ENCODE measurements at places on chromosomes 4 and X.
A peak's percentile ranks its signal among the peaks of the same experiment; 100 is the strongest.

GRCh38 chr4:141455651-141456050 lies 180.7 kb upstream of the IL15 start:
- no peak for DNase-seq

DNA sequence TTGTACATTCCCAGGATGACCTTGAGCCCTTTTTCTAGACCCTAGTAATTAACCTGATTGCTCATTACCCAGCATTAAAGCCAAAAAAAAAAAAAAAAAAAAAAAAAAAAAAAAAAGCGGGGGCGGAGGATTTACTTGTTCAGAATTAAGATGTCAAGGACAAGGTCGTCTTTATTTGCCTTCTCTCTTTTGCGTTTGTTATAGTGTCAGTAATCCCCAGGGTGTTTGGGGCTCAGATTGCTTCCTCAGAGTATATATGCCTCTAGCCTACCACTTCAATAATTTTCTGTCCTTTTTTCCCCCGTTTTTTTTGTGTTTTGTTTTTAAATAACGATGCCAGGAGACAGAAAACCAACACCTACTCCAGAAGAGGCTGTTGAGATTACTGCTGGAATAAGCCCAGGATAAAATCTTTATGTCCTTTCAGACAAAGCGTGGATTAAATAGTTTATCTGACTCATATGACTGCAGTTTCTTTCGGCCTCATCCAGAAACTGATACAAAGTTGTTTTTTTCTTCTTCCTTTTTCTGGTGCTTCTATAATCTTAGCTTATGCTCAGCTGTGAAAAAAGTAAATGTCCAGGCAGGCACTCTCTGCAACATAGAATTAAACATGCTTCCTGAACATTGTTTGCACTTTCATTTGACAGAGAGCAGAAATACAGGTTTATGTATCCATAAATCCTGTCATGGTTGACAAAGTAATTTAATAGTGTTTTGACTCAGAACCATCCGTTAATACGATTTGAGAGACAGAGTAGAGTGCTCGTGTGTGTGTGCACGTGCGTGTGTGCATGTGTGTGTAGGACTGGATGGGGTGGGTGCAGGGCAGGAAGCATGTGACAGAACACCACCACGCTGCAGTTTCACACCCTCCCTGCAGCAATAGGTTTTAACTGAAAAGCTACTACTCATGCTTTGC lies 138.6 kb downstream of the AFF1 start:
- DNase-seq: peak; percentile 23

GRCh38 chrX:15292861-15293260 lies 22.6 kb downstream of the ASB11 start:
- no peak for DNase-seq

- DNase-seq: no peak
Observed at GRCh38 chrX:65926095-65927019, 113.5 kb downstream of the VSIG4 start.

DNA sequence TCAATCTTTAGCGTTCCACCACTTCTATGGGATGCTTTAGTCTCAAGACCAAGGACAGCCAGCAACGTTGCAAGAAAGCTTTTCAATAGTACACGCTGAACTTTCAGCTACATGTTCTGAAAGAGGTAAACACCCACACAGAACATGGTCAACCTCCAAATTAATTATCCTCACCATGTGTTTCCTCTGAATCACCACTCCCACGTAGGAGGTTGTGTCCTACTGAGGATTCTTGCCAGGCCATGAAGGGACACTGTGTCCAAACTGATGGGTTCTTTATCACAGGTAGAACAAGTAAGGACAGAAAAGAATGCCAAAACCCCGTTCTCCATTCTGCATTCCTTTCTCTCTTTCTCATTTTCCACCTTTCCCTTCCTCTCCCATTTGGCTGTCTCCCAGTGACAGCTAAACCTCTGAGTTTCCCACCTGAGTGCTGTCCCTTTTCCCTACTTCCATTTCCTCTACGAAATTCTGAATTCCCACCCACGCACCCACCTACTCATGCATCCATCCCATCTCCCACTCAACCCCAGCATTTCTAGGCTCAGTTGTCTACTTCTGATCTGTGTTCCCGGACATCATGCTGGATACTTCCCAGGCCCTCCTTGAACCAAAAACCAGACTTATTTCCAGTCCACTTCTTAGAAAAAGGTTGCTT lies 29.0 kb upstream of the GPM6B start:
- no peak for DNase-seq

GRCh38 chr4:80201252-80202151 lies 4.2 kb downstream of the PRDM8 start:
- no peak for DNase-seq

DNA sequence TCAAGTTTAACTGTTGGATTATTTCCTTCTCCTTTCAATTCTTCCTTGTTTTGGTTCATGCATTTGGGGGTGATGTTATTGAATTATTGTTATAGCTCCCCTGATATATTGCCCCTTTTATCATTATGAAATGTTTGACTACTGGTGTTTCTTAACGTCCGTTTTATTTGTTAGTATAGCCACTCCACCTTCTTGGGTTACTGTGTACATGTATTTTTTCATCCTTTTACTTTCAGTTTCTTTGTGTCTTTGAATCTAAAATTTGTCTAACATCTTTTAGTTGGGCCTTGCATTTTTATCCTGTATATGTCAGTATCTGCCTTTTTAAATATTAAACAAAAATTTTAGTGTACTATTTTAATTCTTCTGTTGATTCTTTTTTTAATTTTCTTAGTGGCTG lies 88.7 kb downstream of the TNIP2 start:
- DNase-seq: no peak

GRCh38 chrX:129979207-129979920 lies 3.1 kb upstream of the BCORL1 start:
- no peak for DNase-seq

DNA sequence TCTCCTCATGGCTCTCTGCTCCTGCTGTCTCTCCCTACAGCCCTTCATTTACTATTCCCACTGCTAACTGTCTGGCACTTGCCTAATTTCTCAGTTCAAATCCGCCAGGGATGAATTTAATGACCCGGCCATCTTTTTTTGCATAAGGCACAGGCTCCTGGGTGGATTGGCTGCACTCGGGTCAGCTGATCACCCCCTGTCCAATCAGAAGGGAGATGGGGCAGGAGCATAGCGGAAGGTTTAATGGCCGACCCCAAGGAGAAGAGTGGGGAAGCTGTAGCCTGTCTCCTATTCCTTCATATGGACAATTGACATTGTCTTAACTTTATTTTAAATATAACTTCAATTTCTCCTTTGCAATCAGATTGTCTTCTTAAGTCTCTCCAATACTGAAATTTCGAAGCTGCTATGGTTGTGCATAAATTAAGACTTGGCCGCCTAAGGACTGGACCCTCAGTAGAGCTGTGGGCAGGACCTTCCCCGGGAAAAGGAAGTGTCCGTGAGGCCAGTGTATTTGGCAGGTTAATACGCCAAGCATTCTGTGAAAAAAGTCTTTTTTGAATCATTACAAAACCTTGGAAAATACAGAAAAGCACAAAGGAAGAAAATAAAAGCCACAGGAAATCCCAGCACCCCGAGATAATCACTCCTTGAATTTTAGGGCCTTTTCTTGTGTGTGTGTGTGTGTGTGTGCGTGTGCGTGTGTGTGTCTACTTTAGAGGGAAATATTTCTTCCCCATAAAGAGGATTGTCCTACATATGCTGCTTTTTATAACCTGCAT lies 55.5 kb downstream of the SMIM20 start:
- DNase-seq: no peak

DNA sequence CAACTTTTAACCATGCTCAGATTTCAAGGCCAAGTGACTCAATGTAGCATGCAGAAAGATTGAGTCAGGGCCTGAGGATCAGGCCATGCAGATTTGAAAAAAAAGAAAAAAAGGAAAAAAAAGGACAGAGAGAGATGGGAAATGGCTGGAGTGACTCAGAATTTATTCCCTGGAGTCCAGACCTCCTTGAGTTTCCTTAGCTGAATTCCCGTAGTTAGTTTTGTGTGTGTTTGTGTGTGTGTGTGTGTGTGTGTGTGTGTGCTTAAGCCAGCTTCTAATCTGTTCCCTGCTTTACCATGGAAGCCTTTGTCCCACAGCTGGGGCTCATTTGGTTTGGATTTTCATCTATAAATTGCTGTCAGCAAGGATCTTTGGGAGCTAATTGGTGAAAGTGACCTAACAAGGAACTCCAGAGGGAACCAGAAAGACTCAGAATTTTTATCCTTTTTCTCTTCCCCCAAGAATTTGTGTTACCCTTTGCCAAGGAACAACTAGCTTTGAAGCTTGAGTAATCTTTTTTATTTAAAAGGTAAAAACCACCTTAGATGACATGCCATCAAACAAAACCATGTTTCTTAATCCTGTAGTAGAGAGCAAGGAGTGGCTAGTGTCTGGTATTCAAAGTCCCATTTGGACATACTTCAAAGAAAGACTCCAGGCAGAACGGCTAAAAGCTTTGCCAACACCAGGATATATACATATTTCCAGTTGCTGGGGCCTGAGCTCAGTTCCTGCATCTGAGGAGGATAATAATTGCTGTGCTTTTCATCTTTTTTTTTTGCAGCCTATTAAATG lies 109.0 kb upstream of the DDIT4L start:
- DNase-seq: no peak

- DNase-seq: no peak
Observed at GRCh38 chr4:42396752-42397634, at the start of gene SHISA3. SHISA3 (plus strand) TSS chr4:42397488; CDS start chr4:42398057, 569 bp downstream.

DNA sequence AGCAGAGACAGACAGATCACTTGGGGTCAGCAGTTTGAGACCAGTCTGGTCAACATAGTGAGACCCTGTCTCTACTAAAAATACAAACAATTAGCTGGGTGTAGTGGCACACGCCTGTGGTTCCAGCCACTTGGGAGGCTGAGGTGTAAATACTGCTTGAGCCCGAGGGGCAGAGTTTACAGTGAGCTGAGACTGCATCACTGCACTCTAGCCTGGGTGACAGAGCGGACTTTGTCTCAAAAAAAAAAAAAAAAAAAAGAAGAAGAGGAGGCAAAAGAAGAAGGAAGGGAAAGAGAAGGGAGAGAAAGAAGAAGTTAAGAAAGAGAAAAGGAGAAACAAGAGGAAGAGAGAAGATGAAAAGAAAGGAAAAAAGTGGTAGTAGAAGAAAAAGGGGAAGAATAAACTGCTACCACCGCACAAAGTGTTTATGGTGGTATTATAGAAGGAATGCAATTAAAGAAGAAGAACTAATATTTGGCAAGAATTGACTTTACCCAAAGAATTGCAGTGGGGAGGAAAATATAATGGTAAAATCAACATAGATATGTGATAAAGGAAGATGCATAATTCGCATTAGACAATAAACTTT lies 19.6 kb upstream of the NSUN7 start:
- DNase-seq: no peak

GRCh38 chrX:1749499-1749898 lies 134.6 kb downstream of the ASMT start:
- DNase-seq: no peak

- no peak for DNase-seq
Observed at GRCh38 chrX:133726211-133726630, 259.2 kb downstream of the GPC3 start.

- no peak for DNase-seq
Observed at GRCh38 chrX:19514791-19515614, at the start of gene MAP3K15. MAP3K15 (minus strand) TSS chrX:19515508; CDS start chrX:19515261, 247 bp downstream.

DNA sequence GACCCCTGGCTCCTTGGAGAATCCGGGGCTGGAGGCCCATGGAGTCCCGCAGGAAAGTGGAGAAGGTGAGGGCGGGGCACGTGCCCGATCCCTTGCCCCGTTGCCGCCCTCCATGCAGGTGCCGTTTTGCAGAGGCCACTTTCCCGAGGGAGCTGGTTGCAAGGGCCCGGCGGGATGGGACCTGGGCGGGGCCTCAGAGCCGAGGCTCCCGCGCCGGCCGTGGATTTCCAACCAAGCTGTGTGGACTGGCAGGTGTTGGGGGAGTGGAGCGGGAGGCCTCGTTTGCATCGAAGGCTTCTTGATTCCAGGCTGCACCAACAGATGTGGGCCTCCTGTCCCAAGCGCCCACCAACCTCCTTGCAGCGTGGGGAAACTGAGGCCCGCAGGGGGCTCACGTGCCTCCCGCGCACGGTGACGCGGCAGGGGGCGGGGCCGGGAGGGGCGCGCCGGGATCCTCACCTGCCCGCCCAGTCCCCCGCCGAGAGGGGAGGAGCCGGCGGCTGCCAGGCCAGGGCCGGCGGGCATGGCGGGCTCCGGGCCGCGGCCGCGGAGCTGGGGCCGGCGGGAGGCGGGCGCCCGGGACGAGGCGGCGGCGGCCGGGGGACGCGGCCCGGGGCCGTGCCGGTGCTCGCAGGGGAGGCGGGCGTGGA lies 24.9 kb downstream of the SH3BP2 start:
- no peak for DNase-seq

GRCh38 chrX:47540754-47541538 lies 20.1 kb upstream of the ARAF start:
- peak; percentile 87 for DNase-seq

DNA sequence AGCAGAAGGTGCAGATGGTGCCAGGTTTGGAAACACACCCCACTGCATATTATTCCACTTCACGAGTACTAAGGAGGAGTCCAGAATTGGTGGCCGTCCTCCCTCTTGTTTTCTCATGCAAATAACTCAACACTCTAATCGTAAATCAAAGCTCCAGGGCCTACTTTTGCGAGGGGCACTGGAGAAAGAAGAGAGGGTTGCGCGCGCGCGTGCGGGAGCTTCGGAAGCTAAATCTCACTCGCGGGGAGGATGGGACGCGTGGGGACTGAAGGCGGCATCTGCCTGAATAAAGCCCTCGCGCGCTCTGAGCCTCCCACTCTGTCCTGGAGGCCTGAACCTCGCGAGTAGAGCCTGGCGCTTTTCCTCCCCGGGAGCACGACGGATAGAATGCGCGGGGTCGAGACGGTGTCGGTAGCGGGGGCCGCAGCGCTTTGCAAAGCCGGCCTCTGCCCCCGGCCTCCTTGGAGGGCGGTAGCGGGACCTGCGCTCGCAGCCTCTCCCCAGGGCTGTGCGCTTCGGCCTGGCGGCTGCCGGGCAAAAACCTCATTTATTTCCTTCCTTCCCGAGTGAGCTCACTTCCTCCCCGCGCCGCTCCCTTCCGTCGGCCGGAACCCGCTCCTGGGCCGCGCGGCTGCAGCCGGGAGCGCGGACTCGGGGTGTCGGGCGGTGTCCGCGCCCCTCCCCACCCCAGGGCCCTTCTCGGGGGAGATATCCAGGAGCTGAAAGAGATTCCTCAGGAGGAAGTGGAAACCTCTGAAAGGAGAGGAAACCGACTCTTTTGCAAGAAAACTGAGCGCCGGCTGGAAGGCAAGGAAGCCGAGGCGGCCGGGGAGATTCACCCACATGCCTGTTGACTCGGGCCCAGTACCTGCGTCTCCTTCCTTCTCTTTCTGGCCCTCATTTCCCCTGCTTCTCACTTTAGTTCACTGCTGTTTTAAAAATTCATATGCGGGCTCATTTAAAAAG lies 20.7 kb downstream of the HAND2 start:
- no peak for DNase-seq

DNA sequence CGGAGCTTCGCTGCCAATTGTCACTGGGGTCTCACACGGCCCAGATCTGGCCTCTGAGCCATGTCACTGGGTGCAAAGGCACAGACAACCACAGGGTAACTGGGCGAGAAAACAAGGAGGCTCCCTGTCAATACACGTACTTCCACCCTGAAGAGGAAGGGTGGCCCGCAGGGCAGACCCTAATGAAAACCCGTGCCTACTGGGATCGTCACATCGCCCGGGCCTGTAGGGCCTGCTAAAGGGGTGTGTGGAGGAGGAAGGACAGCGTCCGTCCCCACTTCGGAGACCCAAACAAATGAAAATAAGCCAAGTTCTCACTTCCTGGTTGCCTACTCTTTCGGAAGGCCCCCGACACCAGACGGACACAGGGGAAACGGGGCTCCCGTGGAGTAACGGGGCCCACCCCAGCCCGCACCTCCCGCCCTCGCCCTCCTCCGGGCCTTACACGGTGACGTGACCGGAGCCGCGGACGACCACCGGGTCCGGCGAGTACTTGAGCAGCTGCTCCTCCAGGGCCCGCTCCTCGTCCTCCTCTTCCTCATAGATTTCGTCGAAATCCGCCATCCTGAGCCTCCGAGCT lies 578 bp downstream of the CHIC2 start:
- no peak for DNase-seq

- no peak for DNase-seq
Observed at GRCh38 chr4:88737307-88737941, 39.8 kb upstream of the NAP1L5 start.

Measured in C1 segment of cervical spinal cord (tissue), 14 donors.